Mesothelial cell of epicardium (in vitro differentiated cells): ENCODE measurements at places on chromosomes 3 and 15. TPM values are rescaled to one million over a fixed set of nuclear protein-coding genes. Genes with fewer than 3 reads are reported as not detected.

WNT7A gene
- total RNA-seq, result 0.89 to 1.0 TPM (median 0.99 TPM) in 3 replicates

ARPC4 gene
- total RNA-seq, result 128 to 138 TPM (median 131 TPM) in 3 replicates

AHSG gene
- 0.14 TPM in 1 of 3 replicates, not detected in the others for total RNA-seq

ANKUB1 gene
- total RNA-seq, result 0.13 to 0.34 TPM in 2 of 3 replicates, not detected in the other

TLR9 gene
- 0.16 to 0.23 TPM in 2 of 3 replicates, not detected in the other for total RNA-seq

STARD5 gene
- 5.4 to 5.9 TPM (median 5.8 TPM) in 3 replicates for total RNA-seq

IMPG2 gene
- total RNA-seq, result 0.59 to 0.69 TPM (median 0.69 TPM) in 3 replicates

SLC38A3 gene
- total RNA-seq, result 0.84 to 2.5 TPM (median 1.8 TPM) in 3 replicates

SSUH2 gene
- 1.3 to 1.4 TPM (median 1.3 TPM) in 3 replicates for total RNA-seq

CAND2 gene
- total RNA-seq, result 13.2 to 14.4 TPM (median 14.0 TPM) in 3 replicates

SERP1 gene
- 84.1 to 86.5 TPM (median 85.8 TPM) in 3 replicates for total RNA-seq

SEMA3G gene
- total RNA-seq, result 0.35 to 0.80 TPM (median 0.66 TPM) in 3 replicates

CDHR4 gene
- 0.27 to 0.42 TPM in 2 of 3 replicates, not detected in the other for total RNA-seq

CLDN11 gene
- total RNA-seq, result 153 to 168 TPM (median 164 TPM) in 3 replicates
